ENCODE measurements at places on chromosomes 16 and 17.

DNA sequence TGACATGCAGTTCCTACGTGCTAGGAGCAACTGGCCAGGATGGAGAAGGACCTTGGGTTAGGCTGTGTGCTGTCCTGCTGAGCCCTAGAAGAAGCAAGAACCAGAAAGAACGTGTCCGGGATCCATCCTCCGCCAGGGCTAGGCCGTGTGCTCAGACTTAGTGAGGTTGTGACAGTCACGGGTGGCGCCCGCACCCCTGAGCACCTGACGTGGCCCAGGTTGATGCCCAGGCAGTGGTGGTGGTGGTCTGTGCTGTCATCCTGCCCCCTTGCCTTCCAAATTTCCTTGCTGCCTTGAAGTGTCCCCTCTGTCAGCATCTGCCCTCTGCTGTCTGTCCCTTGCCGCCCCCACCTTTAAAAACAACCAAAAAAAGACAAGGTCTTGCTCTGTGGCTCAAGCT lies 4.2 kb upstream of the GSE1 start:
- no peak for DNase-seq

DNA sequence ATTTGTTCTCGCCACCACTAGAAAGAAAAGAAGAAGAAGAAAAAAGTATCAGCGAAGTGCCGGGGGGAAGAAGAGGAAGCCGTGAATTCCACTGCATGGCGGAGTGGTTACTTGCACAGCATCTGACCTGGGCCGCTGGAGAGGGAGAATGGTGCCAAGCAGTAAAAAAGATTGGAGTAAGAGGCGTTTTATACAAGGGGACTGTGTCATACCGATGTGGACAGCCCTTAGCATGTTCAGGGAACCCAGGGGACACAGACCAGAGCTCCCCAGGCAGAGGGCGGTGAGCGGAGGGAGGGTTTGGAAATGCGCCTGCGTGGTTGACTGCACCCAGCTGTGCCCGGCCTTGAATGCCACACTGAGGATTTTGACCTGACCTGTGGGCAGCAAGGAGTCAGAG lies 52.8 kb downstream of the PLXDC1 start:
- DNase-seq = no peak

DNA sequence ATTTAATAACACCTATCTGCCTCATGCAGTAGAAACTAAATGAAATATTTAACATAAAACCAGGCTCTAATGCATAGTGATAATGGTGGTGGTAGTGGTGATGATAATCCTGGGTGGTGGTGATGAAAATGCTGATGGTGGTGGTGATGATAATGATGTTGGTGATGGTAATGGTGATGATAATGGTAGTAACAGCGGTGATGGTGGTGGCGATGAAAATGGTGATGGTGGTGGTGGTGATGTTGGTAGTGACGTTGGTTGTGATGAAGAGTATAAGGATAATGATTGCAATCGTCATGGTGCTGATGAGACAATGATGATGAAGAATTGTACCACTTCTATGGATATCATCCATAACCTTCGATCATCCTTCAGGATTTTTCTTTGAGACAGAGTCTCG lies 173.7 kb upstream of the CDH11 start:
- no peak for DNase-seq

- DNase-seq = no peak
These were observed 13.4 kb upstream of the NLK start for GRCh38 chr17:28029044-28029443.

GRCh38 chr17:79792984-79793923 lies 3.6 kb downstream of the CBX8 start:
- no peak for DNase-seq

DNA sequence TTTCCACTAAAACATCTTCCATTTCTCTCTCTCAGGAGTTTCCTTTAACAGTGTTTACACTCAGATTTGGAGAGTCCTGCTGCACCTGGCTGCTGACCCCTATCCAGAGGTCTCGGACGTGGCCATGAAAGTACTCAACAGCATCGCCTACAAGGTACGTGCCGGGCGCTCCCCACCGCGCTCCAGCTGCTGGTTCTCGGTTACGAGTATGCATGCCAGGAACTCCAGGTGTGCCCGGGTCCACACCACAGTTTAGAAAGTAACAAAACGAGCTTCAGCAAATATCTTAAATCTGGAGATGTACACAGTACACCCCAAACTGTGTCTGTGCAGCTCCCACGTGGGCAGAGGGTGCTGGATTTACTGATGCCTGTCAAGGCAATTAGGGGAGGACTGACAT lies 82.9 kb upstream of the CHMP6 start:
- no peak for DNase-seq

DNA sequence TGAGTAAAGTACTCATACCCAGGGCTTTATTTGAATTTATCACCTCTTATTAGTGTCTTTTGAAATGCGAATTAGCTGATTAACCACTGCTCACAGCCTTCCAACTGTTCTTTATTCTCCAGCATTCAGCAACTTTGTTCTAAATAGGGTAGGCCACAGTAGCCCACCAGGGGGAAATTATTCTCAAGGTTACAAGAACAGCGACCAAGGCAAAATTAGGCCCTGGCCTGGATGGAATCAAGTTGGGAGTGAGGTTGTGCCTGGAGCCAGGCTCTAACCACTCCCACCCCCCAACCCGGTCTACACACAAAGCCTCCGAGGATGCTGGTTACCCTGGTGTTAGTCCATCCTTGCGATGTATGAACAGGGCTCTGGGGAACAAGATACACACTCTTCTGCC lies 245.5 kb downstream of the STX8 start:
- no peak for DNase-seq

GRCh38 chr16:60107437-60107836 lies 1373.3 kb upstream of the GOT2 start:
- DNase-seq = no peak

GRCh38 chr17:82960419-82961271 lies 118.8 kb upstream of the METRNL start:
- DNase-seq = peak; percentile 11

GRCh38 chr17:79159926-79160325 lies 85.3 kb downstream of the ENGASE start:
- no peak for DNase-seq

DNA sequence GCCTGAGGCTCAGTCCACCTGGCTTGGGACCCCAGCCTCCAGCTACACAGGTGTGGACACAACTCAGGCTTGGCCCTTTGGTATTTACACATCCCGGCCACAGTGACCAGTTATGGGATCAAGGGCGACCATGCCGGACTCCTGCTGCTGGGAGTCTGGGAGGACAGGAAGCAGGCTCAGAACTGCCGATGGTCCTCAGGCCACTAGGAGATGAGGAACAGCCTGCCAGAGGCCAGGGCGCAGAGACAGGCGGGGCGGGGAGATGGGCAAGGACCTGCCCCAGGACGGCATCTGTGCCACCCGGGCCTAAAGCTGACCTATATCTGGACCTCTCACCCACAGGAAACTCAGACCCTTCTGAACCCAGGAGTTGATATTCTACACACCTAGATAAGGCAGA lies 12.5 kb downstream of the NXN start:
- no peak for DNase-seq

- no peak for DNase-seq
These were observed 8.7 kb downstream of the DLX4 start for GRCh38 chr17:49977463-49978389.

DNA sequence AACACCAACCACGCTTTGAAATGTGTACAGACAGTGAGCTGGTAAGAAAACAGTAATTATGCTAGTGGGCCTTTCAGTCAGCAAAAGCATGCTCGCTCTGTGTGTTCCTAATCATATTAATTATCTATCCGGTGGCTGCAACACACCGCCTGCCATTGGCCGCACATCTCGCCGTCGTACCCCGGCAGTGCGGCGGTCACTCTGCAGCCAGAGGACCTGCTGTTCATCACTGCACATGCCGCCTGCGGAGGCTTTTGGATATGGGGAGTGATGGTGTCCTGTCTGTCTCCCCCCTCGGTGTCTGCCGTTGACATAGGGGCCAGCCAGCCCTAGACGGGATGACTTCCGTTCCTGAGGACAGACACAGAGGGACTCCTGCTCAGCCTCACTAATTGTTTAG lies 68.5 kb downstream of the RPA1 start:
- no peak for DNase-seq

DNA sequence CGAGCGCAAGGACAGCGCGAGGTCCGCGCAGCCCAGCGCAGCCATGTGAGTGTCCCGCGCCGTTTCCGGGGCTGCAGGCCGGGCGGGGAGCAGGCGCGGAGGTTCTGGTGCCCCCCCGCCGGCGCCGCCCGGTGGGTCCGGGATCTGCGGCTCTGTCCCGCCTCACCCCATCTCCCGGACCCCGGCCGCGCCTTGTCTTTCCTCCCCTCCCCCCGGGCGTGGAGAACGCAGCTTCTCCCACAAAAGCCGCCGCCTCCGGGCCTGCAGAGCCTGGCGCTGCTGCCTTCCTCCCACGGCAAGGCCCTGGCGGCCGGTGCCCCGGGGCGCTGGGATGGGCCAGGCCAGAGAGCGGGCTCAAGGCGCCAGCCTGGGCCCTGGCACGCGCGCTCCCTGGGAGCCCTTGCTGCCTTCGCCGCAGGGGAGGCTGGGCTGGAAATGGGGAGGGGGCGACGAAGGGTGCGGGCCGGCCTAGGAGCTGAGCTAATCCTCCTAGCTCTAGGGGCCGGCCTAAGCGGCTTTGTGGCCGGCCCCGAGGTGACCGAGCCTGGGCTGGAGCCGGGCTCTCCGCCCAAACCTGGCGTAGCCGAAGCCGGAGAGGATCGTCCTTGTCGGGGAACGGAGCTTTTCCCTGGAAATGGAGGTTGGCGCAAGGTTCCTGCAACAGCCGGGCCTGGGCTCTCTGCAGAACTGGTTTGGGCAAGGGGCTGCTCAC lies 397 bp downstream of the RIPOR1 start:
- DNase-seq = peak; percentile 50

- no peak for DNase-seq
These were observed 43.7 kb upstream of the ERN1 start for GRCh38 chr17:64173646-64174045.

- no peak for DNase-seq
These were observed 24.0 kb upstream of the CDC42EP4 start for GRCh38 chr17:73335591-73336407.

DNA sequence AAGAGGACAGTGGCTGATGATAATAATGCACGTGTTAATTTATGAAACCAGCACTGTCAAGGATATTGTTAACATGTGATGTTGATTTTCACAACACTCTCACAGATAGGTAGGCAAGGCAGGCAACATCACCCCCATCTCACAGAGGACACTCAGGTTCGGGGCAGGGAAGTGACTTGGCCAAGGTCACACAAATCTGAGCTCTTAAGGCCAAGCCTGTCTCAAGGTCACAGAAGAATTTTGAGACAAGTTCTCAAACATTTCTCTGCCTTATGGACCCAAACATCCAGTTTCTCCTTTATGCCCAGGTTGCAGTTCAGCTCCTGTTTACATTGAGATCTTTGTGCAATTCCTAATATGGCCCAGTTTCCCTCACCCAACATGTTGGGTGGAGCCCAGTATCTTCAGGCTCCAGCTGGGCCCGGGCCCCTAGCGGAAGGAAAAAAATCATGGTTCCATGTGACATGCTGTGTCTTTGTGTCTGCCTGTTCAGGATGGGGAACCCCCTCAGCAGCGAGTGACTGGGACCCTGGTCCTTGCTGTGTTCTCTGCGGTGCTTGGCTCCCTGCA lies 1.3 kb downstream of the SLC2A4 start:
- DNase-seq = no peak

GRCh38 chr16:1469693-1470201 lies 5.1 kb downstream of the CLCN7 start:
- DNase-seq = no peak

GRCh38 chr17:78819402-78819801 lies 21.2 kb downstream of the USP36 start:
- no peak for DNase-seq

DNA sequence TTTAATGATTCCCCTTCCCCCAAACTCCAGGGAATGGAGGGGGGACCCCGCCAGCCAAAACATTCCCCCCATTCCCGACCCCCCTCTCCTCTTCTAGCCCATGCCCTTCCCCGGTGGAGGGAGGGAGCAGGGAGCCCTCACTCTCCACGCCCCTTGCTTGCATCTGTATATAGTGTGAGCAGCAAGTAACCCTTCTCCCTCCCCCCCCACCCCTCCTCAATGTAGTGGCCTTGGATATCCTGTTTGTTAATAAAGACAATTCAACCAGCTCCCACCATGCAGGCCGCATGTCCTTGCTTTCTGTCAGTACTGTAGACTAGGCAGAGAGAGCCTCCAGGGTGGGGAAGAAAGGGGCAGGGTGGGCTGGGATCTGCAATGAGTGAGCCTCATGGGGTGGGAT lies 1.6 kb upstream of the C17orf107 start:
- no peak for DNase-seq

DNA sequence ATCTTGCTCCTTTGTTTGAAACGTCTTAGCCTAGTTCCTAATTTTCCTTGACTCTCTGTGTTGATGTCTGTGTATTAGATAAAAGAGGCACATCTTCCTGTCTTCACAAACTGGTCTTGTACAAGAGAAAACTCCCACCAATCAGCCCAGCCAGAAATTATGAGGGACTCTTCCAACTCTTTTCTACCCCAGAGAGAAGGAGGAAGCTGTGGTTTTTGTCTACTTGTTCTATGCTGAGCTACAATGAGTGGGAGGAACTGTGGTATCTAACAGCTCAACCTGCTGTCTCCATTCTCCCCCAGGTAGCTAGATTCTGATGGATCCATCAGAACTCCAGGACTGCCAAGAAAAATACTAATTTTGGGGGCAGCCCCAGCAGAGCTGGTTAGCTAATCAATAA lies 392.5 kb downstream of the HS3ST3B1 start:
- no peak for DNase-seq

GRCh38 chr16:81774348-81774747 lies 4.7 kb upstream of the PLCG2 start:
- no peak for DNase-seq

- peak; percentile 69 for DNase-seq
These were observed 5.3 kb upstream of the CDR2L start for GRCh38 chr17:74981979-74982662.

GRCh38 chr16:75343941-75344340 lies 89.4 kb downstream of the CFDP1 start:
- DNase-seq = no peak

DNA sequence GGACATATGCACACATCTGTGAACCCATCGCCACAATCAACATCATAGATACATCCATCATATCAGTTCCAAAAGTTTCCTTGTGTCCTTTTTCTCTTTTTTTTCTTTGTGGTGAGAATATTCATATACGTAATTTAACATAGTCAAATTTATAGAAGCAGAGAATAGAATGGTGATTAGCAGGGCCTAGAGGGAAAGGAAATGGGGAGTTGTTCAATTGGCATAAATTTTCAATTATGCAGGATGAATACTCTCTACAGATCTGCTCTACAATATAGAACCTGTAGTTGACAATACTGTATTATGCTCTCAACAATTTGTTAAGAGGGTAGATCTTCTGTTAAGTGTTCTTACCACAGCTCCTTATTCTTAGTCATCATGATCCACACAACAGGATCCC lies 413.2 kb downstream of the SHISA9 start:
- DNase-seq = no peak

DNA sequence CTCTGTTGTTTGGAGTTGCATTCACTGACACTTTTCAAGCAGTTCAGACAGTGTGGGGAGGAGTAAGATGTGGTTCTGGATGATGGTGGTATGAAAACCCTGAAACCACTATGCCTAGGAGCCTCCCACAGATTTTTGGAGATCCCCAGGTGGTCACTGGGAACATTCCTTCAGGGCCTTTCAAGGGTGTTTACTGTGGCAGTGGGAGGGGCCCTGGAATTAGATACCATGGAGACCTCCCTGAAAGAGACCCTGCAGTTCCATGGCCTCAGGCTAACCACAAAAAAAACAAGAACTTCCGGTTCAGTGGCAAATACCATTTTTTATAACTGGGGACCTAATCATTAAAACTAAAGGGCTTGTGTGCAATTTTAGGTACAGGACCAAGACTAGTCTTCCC lies 79.9 kb downstream of the TMEM100 start:
- no peak for DNase-seq

- DNase-seq = peak; percentile 68
These were observed 58.8 kb upstream of the GSE1 start for GRCh38 chr16:85554114-85554888.
